ENCODE measurements at places on chromosomes 16 and 17.

DNA sequence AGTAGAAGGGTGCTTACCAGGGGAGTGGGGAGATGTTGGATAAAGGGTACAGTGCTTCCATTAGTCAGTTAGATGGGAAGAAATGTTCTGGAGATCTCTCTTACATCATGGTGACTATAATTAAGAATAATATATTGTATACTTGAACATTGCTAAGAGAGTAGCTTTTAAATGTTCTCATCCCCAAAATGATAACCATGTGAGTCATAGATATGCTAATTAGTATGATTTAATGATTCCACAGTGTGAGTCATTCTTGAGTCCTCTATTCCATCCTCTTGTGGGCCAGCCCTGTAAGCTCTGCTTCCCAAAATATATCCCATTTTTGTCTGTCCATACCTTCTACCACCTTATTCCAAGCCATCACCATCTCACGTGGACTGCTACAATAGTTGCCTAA lies 80.6 kb upstream of the CDH11 start:
- no peak for DNase-seq

DNA sequence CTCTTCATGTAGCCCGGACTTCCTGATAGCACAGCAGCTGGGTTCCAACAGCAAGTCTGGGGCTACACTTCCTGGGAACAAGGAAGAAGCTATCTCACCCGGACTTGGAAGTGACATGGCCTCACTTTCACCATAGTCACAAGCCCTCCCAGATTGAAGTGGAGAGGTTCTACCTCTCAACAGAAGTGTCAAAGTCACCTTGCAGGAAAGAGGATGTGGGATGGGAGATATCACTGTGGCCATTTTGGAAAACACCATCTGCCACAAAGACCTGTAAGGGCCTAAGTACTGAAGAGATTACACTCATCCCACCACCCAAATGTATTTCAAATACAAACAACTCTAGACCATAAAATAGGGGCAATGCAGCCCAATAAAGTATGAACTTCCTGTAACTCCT lies 29.9 kb upstream of the DHRS7B start:
- no peak for DNase-seq

DNA sequence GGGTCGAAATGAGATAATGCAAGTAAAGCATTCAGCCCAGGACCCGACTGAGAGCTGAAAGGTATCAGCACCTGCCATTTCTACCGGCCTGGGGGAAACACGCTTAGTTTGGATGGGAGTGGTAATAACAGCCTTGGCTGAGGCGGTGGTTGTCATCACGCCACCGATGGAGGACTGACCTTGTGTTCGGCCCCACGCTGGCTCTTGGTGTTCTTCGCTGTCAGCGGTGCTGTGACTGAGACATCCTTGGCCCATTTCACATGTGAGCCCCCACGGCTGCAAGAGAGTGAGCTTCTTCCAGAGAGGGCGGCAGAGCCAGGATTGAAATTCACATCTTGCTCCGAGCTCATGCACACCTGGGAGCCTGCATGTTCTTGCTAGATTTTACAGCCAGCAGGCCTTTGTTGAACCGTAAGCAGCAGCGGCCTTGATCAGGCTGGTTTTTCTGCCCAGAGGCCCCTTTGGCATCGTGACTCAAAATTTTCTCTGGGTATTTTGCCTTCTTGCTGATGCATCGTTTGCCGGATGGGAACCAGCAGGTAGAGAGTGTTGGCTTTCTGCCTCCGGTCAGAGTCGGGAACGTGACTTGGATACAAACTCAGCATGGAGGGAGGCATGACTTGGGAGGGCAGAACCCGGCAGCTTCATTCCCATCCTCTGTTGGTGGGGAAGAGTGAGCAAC lies 341.5 kb downstream of the SNX29 start:
- DNase-seq, result no peak

DNA sequence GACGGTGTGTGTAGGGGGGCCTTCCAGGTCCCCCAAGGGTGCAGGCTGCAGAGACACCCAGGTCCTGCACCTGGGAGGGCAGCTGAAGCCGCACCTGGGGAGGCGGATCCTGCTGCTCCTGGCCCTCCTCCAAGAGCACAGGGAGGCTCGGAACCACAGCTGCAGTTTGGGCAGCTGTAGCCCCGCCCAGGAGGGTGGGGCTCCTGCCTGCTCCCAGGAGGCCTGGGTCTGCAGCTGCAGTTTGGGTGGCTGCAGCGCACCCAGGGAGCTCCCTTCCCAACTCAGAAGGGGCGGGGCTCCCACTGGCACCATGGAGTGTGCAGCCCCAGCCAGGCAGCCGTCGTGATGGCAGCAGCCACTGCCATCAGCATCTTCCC lies 69.4 kb upstream of the NKD1 start:
- DNase-seq, result no peak

GRCh38 chr16:11128211-11129141 lies 127.5 kb downstream of the SOCS1 start:
- DNase-seq, result no peak

DNA sequence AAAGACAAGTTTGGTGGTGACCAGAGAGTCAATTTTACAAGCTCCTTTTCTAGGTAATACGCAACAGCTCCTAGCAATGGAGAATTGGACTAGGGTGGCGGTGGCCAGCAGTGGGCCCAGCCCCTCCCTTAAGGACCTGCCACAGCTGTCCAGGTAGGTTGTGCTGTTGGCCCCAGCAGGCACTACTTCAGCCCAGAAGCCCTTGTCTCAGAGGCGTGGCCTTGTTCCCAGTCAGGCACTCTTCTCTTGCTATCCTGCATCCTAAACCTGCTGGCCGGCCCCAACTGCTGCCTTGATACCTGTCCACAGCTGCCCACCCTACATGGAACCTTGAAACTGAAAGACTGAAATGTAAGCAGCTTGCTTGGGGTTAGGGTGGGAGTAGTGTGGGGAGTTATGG lies 989 bp upstream of the GALK1 start:
- DNase-seq, result no peak

- DNase-seq, result no peak
These were observed 1.4 kb downstream of the KIAA0753 start for GRCh38 chr17:6639014-6639585.

DNA sequence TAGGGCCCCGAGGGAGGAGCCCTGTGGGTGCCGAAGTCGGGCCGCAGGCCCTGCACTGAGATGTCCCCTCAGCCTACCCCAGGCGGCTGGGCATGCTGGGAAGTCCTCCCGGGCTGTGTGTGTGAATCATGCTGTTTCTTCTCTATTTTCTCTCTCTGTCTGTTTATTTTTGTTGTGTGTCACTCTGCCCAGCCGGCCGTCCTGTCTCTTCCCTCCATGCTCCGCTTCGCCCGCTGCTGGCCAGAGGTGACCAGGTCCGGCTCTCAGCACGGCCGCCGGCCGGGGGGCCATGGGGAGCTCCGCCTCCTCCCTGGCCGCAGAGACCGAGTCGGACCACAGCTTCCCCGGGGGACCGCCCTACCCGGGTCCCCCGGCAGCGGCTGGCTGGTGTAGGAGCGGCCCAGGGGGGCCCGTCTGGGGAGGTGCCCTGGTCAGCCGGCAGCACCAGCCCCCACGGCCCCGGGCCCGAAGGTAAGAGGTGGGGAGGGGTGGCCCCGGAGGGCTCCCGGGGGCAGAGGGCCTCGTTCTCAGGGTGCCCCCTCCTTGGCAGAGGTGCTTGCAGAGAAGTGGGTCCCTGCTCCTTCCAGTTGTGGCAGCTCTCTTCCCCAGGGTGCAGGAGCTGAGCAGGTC lies 12.5 kb downstream of the CAPN15 start:
- no peak for DNase-seq

DNA sequence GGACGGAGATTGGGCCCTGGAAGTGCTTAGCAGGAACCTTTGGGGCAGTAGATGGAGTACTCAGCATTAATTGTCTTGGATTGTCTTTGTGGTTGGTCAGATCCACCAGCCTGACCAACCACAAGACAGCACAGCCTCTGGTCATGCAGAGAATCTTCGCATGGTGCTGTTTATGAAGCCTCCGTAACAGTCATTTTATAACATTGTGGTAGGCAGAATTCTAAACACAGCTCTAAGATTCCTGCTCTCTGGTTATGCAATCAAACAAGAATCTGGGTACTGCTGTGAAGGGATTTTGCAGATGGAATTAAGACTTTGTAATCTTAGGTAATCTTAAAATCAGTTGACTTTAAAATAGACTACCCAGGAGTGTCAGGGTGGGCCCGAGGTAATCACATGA lies 312.2 kb upstream of the GOT2 start:
- no peak for DNase-seq

DNA sequence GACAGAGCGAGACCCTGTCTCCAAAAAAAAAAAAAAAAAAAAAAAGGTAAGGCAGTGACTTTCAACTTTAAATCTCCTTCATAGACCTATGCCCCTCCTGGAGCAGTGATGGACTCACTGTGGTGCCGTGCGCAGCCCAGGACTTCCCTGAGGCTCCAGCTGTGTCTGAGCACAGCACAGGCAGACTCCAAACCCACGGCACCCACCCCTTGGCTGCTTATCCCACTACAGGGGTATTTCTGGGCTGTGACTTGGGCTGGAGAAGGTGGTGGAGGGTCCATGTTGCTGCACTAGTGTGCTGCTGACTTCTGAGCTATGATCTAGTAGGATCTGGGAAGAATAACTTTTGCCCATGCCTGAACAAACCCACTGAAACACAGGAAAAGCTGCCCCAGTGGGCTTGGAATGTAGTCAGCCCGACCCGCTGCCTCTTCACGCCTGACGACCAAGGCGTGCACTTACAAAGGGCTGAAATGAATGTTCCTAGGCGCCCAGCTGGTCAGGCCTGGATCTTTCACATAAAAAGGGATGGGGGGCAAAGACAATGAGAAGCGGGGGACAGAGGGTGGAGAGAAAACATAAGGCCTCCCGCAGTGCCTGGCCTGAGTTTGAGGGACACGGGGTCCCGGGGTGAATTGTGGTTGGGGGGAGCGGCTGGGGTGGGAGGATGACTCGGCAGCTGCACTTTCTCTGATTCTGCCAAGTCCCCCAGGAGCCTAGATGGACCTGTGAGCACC lies 83.0 kb downstream of the IRF8 start:
- DNase-seq, result no peak

GRCh38 chr16:12126091-12126806 lies 149.7 kb downstream of the SNX29 start:
- DNase-seq, result no peak

DNA sequence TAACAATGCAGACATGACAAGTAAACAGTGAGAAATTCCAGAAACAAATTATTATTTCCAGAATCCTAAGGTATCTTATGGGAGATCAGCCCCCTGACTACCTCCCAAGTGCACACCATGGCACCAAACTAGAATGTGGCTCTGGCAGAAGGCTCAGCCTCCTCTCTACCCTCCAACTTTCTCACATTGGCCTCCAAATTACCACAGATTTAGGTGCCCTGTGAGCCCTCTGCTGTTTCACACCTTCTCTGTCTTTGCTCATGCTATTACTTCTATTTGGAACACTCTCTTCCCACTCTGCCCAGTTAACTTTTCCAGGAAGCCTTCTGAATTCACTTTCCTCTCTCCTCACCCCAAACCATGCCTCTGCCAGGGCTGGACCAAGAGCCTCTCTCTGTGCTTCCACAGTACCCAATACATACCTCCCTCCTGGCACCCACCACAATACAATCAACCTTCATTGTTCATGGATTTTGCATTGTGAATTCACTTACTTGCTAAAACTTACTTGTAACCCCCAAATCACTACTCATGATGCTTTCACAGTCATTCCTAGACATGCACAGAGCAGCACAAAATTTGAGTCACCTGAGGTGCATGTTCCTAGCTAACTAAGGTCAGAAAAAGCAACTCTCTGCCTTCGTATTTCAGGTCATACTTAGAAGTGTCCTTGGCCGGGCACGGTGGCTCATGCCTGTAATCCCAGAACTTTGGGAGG lies 31.4 kb downstream of the SMG6 start:
- DNase-seq, result no peak

DNA sequence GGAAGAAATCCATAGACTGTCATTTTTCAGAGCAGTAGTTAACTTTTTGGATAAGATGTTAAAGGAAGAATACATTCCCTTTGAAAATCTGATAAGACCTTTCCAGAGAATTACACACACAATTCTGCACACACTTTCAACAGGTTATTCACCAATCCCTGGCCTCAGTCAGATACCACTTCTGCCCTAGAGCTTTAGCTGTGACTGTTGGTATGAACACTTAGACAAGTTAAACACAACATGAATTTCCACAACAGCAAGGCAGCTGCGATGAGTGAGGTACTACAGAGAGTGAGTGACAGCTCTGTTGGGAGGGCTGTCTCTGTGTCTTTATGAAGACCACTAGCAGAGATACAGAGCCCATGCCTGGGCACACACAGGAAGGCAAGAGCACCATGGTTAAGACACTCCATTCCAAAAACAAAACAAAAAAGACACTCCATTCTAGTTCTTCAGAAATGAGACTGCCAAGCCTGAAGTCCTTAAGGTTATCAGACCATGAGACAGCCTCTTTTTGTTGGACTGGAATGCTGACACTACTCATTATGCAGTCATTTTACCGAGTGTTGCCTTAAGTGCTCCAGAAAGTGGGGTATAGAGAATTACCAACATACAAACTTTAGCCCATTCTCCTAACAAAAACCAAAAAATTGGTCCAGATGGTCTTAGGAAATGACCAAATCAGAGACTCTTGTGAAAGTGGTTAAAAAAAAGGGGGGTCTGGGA lies 42.4 kb downstream of the TOM1L2 start:
- no peak for DNase-seq

GRCh38 chr16:26605626-26606271 lies 461.0 kb upstream of the C16orf82 start:
- DNase-seq, result no peak

- DNase-seq, result no peak
These were observed 124.6 kb upstream of the TMEM97 start for GRCh38 chr17:28194382-28194781.

DNA sequence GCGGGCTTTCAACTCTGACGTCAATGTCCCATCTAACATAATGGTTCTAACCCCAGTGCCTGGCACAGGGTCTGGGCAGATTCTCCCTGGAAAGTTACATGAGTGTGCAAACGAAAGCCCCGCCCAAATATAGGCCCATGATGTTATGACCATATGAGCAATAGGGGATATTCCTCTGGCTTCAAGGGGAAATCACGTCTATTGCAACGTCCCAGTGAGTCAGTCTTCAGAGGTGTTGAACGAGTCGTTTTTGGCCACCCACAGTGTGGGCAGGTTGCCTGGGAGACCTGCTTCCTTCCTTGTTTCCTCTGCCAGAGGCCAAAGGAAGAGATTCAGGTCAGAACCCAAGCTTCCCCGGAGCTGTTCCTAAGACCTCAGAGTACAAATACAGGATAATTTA lies 30.3 kb downstream of the PIK3R5 start:
- no peak for DNase-seq
